ENCODE measurements at places on chromosomes 2 and 18. TPM values are rescaled to one million over a fixed set of nuclear protein-coding genes. Genes with fewer than 3 reads are reported as not detected.

GCG gene
- not detected for total RNA-seq

COBLL1 gene
- total RNA-seq: 3.6 TPM

UPP2 gene
- total RNA-seq: not detected

RNF103 gene
- total RNA-seq: 29.7 TPM

CHAC2 gene
- total RNA-seq: 3.9 TPM

Data from bladder microvascular endothelial cell (primary cell).